ENCODE measurements at places on chromosomes 3 and 15.

- no peak for DNase-seq
These were observed 107.0 kb downstream of the PTPRG start for GRCh38 chr3:61668317-61668864.

- DNase-seq: no peak
These were observed 155.6 kb upstream of the STT3B start for GRCh38 chr3:31377045-31377642.

DNA sequence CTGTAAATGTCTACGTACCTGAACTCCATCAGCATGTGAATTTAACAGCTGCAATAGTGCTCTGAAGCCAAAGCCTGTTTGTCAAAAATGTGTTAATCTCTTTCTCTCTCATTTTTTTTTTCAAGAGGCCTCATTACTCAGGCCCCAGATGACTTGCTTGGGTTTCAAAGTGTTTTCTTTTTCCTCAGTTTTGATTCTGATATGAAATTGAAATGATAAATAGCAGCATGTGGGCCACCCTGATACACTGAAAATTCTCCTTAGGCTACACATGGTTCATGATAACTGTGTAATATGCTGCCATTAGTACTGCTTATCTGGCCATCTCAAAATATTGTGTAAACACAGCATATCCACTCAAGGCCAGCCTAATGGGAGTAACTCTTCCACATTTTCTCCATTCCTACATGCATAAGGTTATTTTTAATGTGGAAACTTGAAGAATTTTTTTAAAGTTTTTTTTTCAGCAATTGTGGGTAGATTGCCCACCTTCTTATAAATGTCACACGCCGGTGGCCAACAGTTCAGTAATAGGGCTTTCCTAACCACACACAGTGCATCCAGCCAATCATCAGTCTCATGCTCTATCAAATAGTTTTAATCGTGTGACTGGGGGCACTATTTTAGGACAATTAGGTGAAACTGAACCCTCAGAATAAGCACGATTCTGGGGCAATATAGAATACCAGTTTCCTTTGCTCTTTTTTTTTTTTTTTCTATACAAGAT is 13.1 kb upstream of the DENND4A start:
- DNase-seq: peak; percentile 94

- no peak for DNase-seq
These were observed 157.0 kb downstream of the FGF12 start for GRCh38 chr3:192570315-192570714.

GRCh38 chr3:189950258-189950657 is 170.4 kb downstream of the P3H2 start:
- DNase-seq: no peak

GRCh38 chr3:4907643-4908432 is 71.4 kb upstream of the BHLHE40 start:
- DNase-seq: no peak

- no peak for DNase-seq
These were observed 81.3 kb upstream of the ZBED2 start for GRCh38 chr3:111676211-111677006.

DNA sequence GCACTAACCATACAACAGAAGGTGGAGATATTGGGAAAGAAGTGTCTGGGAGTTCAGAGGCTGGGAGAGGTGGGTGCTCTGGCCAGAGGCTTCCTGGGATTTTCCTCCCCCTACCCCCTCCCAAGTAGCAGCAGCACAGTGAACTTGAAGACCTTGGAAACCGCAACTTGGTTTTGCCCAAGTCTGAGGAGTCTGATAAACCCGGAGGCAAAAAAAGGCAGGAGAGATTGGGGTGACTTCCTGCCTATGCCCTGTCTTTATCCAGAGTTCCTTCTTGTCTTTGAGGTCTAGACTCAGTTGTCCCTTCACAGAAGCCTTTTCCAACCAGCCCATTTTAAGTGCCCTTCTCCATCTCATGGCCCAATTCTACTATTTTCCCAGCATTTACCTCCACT is 25.4 kb upstream of the THRB start:
- no peak for DNase-seq

GRCh38 chr3:151209654-151210053 is 6.6 kb upstream of the GPR171 start:
- DNase-seq: no peak

- no peak for DNase-seq
These were observed 39.9 kb upstream of the MB21D2 start for GRCh38 chr3:192957441-192958021.

DNA sequence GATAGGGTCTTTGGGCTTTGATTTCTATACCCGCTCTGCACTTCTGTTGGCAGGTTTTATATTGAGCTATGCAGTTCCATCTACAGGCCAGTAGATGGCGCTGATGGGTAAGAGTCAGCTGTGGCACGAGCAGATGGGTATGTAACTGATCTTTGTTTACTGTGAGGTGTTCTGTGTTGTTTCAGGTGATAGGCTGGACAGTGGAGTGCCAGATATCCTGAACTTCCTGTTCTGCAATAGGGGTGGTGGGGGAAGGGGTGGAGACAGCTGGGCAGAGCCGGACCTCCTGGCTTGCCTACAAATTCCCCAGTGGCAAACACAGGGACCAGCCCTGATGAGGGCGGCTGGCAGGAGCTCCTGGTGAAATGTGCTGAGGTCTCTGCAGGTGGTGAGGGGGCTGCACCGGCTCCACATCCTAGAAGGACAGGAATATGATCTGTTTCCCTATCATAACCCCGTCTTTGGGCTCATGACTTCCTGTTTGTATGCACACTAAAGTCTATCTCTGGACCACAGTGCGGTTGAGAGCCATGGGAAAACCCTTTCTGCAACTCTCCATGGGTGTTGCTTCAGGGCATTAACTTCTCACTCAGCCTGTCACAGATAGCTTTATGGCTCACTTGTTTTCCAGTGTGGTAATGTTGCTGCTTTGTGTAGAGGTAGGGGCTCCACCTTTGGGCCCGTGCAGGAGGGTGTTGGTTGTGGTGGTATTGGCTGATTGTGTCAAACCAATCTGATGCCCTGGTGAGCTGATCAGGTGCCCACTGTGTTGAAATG is 13.4 kb upstream of the FAM98B start:
- peak; percentile 67 for DNase-seq

DNA sequence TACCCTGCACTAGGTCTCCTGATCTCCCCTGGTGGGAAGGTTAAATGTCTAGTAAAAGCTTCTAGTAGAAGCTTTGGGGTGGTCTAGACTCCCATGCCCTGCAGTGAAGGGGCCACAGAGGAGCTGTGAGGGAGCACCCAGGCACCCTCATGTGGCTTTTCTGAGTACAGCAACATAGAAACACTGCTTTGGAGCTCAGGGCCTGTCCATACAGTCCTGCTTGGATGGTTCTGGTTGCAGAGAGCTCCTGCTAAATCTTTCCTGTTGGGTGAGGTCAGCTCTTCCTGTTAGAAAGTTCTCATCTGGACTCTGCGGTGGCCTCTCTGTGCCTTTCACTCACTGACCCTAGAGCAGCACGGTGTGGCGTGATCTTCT is 47.8 kb downstream of the GPD1L start:
- DNase-seq: peak; percentile 5

GRCh38 chr3:63582943-63583500 is 69.5 kb upstream of the SNTN start:
- DNase-seq: no peak

DNA sequence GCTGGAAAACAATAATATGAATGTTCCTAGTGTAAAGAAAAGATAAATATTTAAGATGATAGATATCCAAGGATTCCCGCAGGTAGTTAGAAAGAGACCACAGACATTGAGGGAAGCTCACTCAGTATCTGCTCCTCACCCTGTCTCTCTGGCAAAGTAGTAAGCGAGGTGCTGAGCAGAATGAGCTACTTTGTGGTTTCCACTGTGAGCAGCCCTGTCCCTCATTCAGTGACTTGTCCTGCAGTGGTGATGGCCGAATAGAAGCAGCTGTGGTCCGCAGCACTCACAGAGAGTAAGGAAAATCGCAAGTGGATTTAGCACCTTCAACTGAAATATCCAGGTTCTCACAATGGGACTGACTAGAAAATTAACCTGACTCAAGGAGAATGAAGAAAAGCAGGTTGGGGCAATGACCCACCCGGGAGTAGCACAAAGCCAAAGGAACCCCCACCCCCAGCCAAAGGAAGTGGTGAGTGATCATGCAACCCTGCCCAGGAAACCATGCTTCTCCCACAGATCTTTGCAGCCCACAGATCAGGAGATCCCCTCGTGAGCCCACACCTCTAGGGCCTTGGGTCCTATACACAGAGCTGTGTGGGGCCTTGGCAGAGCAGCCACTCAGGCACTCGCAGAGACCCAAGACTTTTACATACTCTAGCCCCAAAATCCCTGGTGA is 21.8 kb upstream of the SLC25A38 start:
- DNase-seq: no peak

DNA sequence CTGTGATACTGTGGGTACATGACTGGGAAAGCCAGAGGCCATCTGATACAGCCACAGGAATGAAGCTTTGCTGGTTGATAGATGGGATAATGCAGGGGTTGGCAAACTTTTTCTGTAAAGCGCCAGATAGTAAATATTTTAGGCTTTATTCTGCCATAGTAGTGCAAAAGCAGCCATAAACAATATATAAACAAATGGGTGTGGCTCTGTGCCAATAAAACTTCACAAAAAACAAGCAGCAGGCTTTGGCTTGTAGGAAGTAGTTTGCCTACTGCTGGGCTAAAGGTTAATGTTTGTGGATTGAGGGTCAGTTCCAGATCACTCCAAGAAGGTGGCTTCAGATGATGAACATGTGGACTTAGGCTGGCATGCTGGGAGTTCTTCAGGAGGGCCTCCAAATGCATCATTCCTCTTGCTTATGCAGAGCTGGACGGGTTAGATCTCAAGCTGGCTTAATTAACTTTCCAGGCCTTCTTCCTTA is 305.7 kb downstream of the RPLP1 start:
- DNase-seq: no peak

GRCh38 chr3:44235604-44236484 is 5.8 kb upstream of the TOPAZ1 start:
- peak; percentile 86 for DNase-seq

DNA sequence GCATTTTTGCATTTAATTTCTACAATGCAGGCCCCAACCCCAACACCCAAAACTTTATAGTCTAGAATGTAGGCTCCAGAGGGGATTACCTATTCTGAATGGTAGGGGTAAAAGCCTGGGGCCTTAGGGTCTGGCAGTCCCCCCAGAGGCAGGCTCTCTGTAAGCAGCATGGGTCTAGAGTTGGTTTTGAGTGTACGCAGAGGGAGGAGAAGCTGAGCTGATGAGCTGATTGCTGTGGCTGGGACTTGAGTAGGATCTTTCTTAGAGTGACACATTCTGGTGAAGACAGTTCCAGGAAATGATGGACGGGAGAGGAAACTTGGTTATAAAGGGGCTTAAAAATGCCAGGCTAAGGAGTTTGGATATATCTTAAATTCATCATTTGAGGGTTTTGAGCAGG is 2.1 kb downstream of the LPP start:
- DNase-seq: no peak

DNA sequence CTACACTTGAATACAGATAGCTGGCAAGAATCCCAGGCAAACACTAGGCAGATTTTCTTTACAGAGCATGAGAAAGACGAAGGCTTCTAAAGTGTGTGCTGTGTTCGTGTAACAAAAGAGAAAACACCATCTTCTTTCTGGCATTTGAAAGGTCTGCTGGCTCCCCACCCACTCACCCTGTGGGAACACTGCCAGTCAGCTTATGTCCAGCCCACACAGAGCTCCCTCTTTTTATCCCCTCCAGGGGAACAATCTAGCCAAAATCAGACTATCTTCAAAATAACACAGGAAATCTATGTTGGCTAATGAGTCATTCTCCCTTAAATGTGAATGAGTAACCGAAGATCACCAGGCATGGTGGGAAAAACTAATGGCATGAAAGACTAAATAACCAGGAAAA is 45.6 kb upstream of the PAQR5 start:
- no peak for DNase-seq

DNA sequence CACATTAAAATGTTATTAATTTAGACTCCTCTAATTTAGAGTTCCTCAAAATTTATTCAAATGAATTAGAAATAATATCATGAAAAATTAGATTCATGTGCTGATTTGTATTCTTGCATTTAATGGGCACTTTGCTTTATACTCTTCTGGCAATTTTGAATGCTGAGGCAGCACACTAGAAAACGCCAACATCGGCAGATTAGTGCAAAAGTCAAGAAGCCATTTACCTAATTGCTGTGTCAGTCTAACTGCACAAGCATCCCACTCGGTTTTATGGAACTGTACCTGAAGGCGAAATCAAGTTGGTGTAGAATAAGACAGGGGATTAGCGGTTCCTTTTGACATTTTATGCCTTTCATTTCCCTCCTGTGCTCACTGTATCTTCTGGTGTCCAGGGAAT is 382.0 kb downstream of the ROBO2 start:
- no peak for DNase-seq

DNA sequence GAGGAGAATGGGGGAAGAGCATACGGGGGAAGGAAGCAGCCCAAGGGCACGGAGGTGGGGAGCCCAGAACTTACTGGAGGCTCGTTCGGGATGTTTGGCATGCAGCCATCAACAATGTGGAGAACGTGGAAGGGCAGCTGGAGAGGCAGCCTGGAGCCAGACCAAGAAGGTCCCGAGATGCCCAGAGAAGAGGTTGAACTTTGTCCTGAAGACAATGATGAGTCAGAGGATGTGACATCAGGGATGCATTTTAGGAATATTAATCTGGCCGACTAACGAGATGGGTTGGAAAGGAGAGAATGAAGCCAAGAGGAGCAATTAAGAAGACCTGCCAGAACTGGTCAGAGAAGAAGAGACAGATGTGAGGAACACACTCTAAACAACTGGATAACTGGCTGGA is 98.2 kb downstream of the SRGAP3 start:
- no peak for DNase-seq

- no peak for DNase-seq
These were observed 101.7 kb downstream of the P3H2 start for GRCh38 chr3:190019006-190019405.

- no peak for DNase-seq
These were observed 32.3 kb downstream of the SRP14 start for GRCh38 chr15:40006646-40007045.

GRCh38 chr3:12177126-12177525 is 18.4 kb upstream of the TIMP4 start:
- DNase-seq: no peak

DNA sequence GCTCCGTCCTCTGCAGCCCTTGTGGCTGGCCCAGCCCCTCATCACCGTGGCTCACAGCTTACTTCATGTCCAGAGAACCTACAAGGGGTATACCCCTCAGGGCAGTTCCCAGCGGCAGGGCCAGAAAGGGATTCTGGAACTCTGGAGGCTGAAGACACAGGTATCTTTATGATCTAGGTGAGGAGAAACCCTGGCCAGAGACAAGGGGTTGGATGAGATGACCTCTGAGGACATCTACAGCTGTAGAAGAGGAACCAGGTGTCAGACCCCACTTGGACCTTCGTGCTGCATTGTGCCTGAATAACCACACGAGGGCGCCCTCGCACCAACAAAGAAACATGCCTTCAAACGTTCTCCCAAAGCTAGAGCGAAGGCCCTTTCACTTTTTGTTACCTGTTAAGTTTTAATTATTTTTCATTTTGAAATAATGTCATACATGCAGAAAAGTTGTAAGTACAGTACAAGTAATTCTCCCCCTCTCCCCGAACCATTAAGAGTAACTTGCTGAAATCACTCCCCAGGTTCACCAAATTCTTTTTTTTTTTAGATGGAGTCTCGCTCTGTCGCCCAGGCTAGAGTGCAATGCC is 118.7 kb upstream of the SMAD3 start:
- peak; percentile 61 for DNase-seq
